T1000 (cell line): ENCODE measurements at places on chromosomes 3 and 15.

GRCh38 chr3:71360180-71360579 is 223.3 kb downstream of the FOXP1 start:
- no peak for DNase-seq

GRCh38 chr3:124774327-124774718 is 44.1 kb downstream of the UMPS start:
- peak; percentile 30 for DNase-seq

- DNase-seq: no peak
These were observed 111.9 kb downstream of the ETFA start for GRCh38 chr15:76199106-76200082.

DNA sequence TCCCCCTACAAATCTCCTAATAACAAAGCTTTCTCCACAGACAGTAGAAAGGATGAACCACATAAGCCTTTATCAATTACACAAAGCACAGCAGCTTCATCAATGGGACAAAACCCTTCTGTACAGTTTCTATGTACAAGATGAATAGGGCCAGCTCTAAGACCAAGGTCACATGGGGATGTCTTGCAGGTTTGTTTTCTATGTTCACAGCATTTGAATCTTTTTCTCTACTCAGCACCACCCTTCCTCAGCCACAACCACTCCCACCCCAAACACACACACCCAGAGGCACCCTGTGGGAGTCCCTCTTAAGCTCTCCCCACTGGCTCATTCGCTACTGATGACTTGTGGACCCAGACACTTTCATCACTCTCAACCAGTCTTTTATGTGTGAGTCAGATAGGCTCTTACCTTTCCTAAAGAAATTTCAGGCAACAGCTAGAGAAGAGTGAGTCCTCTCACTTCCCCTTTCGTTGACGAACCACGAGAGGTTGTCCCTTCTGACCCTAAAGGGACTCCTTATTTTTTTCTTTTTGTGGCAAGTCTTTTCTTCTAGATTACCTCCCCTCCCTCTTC is 57.9 kb downstream of the ARHGAP31 start:
- no peak for DNase-seq

DNA sequence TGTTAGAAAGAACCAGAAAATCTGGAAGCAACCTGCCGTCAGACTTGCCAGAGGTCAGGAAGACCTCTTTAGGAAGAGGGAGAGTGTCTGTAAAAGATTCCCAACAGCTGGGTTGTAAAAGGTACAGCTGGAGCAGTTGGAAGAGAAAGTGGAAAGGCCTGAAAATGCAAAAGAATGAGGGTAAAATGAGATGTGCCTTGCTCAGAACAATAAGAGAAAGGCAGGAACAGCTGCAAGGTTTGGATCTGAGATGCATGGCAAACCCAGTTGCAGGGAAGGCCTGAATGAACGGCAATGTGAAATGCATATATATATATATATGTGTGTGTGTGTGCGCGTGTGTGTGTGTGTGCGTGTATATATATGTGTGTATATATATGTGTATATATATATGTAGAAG is 88.1 kb downstream of the ZIC1 start:
- no peak for DNase-seq

DNA sequence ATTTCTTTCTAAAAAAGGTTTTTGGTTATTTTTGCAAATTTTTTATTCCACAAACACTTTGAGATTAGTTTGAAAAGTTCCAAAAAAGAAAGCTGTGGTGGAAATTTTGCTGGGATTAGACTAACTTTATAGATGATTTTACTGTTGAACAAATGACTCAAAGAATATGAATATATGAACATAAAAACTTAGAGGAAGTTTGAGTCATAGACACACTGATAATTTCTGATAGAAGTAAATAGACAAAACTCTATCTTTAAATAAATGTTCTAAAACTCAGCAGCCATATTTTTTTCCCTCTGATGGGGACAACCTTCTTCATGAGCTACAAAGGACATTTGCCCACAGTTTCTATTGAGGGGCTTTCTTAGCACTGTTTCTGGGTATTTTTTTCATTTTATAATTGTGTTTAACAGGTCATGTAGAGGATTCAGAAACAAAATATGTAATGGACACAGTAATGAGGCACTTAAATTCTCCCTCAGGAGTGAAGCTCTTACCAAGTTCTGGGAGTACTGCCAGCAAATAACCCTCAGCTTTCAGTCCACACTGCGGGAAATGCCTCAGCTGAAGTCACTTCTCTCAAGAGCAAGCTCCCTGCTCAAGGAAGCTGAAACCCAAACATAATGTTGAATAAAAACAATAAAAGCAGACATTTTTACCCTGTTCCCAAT is 157.6 kb downstream of the NFKBIZ start:
- DNase-seq: peak; percentile 15

GRCh38 chr3:124653071-124653796 is 77.0 kb upstream of the UMPS start:
- DNase-seq: no peak

GRCh38 chr15:72271895-72272212 is 500 bp downstream of the PARP6 start:
- DNase-seq: no peak

- no peak for DNase-seq
These were observed 89.3 kb downstream of the ALCAM start for GRCh38 chr3:105456017-105456416.

DNA sequence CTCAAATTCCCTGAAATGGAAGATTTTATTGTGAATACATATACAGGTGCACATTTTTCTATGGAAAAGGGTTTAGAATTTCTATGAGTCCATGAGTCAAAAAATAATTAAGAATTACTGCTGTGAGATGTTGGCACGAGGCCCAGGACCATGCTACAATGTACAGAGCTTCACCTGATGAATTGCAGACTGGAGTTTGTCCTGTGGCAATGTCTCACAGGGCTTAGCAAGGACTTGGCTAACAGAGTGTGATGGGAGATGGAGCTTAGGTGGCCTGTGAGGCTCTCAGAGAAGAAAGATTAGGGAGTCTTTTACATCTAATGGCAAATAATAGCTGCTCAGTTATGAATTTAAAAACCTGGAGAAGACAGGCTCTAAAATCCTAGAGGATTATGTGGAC is 219.5 kb upstream of the CBLB start:
- no peak for DNase-seq

DNA sequence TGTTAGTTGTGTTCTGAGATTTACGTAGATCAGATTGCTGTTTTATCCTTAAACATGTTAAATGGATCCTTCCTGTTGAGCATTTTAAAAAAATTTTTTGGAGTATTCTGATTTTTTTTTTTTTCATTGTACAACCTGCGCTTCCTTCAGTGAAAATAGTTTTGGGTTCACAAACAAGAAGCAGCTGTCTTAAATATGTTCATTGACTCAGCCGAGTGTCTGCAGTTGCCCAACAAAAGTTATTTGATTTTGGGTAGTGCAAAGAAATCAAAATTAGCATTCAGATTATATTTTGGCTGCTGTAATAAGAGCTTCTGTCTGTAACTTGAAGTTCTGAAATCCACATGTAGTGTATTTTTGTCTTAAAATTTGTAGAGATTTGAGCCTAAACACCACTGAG is 148.2 kb downstream of the BBX start:
- no peak for DNase-seq

DNA sequence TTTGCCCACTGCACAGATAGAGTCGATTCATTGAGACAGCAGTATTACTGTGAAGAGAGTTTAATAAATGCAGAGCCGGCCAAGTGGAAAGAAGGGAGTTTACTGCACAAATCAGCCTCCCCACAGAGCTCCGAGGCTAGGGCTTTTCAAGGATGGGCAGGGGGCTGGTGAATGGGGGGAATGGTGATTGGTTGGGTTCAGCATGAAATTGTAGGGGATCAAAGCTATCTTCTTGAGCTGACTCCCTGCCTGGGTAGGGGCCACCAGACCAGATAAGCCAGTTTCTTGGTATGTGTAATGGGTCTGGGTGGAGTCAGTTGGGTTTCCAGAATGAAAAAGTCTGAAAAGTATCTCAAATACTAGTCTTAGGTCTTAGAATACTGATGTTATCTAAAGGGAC is 66.6 kb downstream of the SYNPR start:
- DNase-seq: no peak

- no peak for DNase-seq
These were observed 37.1 kb upstream of the HDC start for GRCh38 chr15:50302581-50302980.

GRCh38 chr3:39346785-39347585 is 17.5 kb downstream of the CCR8 start:
- no peak for DNase-seq

- DNase-seq: no peak
These were observed 121.6 kb upstream of the GRM7 start for GRCh38 chr3:6739288-6739687.

DNA sequence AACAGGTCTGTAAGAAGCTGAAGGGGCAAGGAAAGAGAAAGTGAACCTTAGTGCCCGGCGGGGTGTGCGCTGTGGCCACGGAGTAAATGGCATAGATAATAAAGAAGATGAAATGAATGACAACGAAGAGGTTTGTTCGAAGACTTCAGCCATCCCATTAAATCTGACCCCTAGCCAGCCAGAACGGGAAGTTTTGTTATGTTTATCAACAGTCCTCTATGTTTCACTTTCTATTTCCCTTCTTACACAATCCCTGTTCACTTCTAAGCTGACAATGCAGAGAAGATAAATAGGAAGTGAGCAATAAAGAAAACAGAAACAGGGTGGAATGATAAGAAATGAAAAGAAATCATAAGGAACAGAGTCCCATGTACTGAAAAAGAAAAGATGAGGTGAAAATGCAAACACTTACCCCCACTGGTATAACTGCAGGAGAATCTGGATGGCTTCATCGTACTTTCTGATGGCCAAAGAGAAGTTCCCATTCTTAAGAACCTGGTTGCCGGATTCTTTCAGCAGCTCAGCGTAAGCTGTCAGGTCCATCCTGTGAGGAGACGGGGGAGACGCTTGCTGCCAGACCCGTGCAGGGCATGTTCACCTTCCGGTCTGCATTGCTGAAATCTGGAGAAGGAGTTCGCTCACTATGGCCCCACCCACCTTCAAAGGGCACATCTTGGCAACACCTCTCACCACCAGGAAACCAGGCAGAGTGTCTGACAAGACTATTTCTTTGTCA is 36.8 kb downstream of the TRANK1 start:
- peak; percentile 34 for DNase-seq
